Activated T-helper 1 cell treated with anti-CD3 and anti-CD28 coated beads, Interleukin-2, amount 50 U/mL, for 16 hours (primary cell): ENCODE measurements at places on chromosomes 6 and 20.

DNA sequence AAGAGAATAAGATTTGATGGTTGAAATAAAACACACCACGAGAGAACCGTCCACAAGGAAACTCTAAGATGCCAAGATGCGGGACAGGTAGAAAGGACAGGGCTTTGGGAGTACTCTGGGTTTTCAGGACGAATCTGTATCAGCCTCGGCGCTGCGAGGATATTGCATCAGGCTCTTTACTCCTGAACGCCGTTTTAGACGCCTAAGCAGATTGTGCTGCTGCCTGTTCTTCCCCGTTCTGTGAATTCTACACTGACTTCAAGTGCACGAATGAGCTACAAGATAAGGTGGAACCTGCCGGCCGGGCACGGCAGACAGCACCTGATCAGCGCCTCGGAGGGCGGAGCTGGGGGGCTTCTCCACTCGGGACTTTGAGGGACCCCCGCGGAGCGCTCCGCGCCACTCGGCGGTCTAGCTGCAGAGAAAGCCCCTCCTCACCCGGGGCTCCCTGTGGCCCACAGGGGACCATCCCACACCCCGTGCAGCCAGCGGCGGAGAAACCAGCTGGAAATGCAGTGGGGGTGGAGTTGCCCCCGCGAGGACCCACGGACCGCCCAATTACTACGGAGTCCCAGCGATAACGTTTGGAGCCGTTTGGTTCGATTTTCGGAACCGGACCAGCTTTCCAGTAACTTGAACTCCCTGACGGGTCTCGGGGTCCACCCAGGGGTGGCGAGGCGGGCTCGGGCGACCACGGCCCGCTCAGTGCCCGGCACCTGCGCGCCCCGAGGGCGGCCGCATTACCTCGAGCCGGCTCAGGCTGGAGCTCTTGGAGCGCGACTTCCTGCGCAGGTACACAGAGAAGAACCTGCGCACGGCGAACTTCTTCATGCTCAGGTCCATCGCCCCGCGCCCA is 646 bp downstream of the RPS6KA2 start:
- no peak for DNase-seq

DNA sequence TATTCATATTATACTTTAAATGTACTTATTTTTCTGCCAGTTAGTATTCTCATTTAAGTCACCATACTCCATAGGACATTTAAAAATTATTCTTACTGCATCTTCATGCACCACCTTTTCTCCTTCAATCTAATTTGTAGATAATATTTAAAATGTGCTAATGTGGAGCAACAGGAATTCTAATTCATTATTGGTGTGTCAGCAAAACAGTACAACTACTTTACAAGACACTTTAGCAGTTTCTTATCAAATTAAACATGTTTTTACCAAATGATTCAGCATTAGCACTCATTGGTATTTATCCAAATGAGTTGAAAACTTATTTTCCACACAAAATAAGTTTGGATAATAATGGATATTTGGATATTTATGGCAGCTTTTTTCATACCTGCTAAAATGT is 1041.8 kb upstream of the ADGRB3 start:
- no peak for DNase-seq

GRCh38 chr6:123007885-123008284 is 11.8 kb downstream of the CLVS2 start:
- no peak for DNase-seq

DNA sequence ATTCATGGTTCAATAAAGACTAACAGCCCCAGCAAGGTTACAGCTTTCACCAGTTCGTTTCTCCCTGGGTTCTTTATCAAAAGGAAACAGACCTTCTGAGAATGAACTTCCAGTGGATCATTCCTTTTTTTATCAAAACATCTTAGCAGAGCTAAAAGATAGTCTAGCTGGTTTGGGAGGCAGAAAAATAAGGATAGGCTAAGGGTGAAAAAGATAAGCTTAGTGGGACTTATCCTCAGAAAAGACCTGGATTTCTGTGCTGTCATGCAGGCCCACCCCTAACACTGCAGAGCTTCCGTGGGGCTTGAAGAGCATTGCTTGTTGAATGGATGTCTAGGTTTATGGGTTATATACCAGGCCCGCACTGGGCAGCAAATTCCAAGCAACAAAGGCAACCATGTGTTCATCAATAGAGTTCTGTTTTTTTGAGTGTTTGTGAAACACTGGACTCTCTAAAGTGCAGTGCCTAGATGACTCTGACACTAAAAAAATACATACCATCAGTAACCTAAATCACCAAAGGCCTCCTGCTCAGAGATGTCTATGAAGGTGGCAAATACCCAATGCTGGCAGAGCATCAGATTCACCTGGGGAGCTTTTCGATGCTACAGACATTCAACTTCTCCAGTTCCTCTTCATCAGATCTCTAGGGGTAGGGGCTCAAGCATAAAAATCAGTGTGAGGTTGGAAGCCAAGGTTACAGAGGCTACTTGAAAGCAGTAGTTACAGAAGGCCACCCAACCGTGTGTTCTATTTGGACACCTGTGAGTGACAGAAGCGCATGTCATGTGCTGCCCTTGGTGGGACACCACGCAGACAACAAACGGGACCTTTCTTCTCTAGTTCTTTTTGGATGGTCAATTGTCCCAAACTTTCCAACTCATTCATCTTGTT is 53.0 kb downstream of the TNFAIP3 start:
- no peak for DNase-seq

GRCh38 chr20:42959996-42960395 is 229.7 kb downstream of the PTPRT start:
- DNase-seq = no peak

DNA sequence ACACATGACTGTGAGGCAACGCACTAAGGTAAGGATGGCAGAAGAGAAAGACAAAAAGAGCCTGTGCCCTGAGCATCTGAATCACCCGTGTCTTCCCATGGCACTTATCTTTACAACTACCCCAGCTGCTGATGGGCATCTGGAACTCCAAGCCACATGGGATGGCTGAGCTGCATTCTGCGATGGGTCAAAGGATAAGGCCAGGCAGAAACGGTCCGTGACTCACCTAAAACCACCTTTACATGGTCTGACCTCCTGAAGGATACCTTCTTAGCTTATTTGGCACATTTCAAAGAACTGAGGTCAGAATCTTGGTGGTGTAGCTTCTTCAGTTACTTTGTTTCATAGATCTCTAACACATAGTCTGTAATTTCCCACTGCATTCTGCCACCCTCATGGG is 99.7 kb downstream of the DNAH8 start:
- DNase-seq = no peak

DNA sequence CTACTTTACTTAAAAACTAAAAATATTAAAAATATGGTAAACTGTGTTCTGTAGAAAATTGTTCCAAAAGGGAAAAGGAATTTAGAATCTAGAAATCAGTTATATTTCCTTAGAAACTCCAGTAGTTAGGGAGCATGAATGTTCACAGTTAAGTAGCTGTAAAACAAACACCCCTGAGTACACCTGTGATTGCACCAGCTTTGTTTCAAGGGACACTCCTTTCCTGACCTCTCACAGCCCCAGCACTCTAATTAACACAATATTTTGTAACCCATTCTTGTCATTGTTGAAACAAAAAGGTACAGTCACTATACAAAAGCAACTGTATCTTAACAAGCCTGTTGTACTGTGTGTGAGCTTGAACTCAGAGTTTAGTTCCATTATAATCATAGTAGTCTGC is 72.3 kb downstream of the NCOA7 start:
- no peak for DNase-seq

- no peak for DNase-seq
Measured at GRCh38 chr6:140485740-140486449, 1111.4 kb upstream of the CITED2 start.

DNA sequence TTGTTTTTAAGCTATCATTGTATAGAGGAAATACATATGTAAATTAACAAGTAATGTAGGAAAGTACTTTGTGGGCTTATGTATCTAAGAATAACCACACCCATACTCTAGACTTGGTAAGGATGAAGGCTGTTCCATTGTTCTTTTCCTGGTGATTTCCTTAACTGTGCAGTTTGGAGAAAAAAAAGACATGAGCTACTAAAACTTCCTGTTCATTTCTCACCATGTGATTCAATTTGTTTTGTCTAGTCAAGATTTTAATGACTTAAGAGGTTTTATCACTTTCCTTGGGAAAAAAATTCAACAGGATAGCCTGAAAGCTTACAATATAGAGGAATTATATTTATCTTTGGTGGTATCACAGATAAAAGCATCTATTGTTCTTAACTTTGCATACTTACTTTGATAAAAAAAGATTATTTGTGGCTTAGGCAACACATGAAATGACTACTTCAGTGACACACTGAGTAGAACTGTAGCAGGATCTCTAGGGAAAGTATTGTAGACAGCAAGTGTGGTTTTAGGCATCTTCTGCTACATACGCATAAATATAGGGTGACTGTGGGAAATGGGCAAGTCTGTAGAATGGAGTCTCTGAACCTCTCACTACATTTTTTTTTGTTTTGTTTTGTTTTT is 80.3 kb downstream of the GJA1 start:
- no peak for DNase-seq

DNA sequence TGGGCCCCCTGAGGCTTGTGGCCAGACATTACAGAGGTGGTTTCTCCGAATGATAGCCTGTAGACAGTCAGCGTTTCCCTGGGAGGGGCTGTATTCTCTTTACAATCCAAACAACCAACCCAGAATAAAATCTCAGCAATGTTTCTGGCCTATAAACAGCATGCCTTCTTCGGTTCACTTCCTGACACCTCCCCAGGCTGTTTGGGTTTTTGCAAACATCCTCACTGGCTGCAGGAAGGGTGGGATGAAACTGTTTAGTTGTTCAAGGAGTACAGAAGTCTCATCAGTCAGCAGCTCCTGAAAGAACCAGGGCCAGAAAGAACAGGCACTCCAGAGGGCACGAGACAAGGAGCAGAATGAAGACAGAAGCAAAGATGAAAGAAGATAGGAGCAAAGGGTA is 350.0 kb downstream of the QKI start:
- DNase-seq = no peak

GRCh38 chr20:47796971-47797370 is 11.7 kb upstream of the SULF2 start:
- DNase-seq = no peak

DNA sequence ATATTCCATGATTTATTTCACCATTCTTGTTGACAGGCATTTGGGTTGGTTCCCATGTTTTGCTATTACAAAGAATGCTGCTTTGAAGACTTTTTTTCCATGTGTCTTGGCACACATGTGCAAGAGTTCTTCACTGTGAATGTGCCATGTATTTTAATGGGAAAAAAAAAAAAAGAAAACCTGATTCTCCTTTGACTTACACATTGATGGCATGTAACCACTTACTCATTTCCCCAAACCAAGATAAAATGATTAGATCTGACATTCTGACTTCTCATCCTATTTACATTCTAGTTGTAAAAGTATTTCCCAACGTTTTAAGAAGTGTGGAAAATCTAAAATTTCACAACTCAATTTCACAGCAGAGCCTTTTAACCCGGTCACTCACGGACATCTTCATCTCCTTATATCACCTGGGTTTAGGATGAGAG is 4.4 kb downstream of the CAP2 start:
- DNase-seq = no peak

- DNase-seq = no peak
Measured at GRCh38 chr6:132054525-132054924, 103.4 kb upstream of the CCN2 start.
